ENCODE measurements at places on chromosomes 2 and 18.

DNA sequence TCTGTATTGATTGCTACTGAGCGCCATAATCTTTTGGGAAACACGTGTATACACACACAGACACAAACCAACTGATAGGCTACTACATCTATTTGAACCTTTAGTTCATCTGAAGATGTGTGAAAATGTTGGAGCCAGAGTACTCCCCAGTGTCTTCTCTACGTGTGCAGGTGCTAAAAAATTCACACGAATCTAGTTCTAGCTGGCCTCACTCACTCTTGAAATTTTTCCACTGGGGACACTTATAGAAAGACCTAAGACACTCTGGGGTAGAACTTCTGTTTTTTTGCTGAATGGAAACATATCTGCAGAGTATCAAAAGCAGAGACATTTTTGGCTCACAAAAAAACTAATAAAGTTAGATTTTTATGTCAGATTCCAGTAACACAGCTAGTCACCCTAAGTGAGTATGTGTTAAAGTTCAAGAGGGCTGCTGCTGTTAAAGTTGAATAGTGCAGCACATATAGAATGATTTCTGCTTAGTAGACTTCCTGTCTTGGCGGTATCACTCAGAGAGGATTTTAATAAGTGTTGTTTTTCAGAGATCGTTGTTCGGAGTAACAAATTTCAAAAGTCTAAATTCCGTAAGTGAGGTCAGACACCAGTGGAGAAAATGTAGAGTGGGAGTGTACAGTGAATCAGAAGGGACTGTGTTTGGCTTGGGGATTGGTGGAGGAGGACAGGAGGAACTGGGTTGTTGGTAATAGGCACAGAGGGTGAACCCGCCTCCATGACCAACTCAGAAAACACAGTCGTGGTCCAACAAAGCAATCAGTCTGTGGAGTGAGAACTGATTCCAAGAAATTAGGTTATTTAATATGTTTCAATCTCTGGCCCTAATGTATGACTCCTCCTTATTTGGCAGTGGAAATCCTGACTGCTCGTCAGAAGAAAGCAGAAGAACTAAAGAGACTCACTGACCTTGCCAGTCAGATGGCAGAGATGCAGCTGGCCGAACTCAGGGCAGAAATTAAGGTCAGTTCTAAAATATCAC is 43.1 kb downstream of the KCTD18 start:
- DNase-seq = no peak

DNA sequence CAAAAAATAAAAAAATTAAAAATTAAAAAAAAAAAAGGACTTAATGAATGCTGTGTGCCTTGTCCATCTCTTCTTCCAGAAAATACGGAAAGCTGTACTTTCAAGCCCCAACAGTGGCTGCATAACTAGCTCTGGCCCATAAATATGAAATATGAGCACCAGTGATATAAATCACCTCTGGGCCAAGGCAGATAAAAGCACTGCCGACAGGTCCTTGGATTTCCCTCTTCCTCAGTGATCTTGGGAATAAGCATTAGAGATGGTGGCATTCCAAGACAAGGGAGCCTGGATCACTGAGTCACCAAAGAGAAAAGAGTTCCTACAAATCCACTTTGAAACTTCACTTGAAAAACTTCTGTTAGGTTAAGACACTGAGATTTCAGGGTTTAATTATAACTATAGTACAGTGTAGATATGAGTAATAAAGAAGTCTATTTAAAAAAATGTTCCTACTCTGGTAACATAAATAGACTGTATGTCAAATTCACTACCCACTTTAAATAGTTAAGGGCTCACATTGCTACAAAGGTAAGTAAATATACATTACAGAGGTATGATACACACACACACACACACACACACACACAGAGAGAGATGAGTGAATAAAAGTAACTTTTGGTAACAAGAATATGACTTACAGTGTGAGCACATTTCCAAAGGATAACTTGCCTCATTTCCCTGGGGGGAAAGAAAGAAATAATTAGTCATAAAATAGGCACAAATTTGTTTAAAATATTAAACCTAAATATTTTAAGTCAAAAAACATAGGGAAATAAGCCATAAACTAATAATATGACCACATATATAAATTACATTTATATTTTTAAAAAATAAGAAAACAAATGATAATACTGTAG is 35.6 kb downstream of the PPP3R1 start:
- DNase-seq = no peak

GRCh38 chr2:43790147-43790546 is 16.3 kb downstream of the DYNC2LI1 start:
- DNase-seq = peak; percentile 41

GRCh38 chr2:26255759-26256384 is 11.1 kb downstream of the HADHB start:
- DNase-seq = no peak

DNA sequence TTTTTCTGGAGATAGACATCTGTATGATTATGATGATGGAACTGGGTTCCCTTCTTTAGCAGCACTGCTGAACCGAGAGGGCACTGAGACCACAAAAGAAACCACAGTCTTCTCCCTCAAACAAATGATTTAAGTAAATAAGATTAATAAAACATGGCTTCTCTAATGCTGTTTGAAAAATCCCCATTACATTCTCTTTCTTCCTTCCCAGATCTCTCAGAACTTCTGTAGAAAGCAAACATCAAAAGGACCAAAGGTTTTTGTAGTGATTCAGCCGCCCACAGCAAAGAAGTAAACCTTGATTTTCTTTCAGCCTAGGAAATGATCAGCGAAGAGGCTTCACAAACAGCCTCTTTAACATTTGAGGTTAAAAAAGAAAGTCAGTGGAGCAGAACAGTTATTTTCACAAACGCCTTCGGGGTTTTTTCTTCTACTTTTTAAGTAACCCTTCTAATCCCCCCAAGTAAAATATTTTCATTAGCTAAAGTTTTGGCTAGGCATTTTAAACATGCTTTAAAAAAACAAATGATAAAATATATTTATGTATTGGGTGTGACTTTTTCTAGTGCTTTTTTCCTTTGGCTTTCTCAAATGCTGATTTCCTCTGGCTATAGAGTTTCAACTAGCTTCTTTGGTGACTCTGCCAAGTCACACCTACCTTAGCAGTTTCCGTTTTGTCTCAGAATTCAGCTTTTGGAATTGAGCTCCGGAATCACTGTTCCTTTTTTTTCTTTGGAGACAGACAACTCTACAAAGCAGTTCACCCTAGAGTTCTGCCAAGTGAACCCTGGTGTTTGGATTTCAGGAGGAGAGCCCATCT is 89.6 kb downstream of the UPP2 start:
- peak; percentile 68 for DNase-seq

DNA sequence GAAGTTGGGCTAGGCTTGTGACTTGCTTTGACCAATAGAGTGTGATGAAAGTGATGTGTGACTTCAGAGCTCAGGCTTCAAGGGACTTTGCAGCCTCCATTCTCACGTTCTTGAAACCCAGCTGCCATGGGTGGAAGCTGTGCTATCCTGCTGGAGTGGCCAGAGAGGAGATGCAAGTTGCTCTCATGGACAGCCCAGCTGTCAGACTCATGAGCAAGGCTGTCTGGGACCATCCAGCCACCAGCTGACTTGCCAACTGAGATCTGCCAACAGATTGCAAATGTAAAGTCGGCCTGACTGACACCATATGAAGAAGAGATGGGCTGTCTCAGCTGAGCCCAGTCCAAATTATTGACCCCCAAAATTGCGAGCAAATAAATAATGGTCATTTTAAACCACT is 226.4 kb upstream of the CXCR4 start:
- DNase-seq = no peak

DNA sequence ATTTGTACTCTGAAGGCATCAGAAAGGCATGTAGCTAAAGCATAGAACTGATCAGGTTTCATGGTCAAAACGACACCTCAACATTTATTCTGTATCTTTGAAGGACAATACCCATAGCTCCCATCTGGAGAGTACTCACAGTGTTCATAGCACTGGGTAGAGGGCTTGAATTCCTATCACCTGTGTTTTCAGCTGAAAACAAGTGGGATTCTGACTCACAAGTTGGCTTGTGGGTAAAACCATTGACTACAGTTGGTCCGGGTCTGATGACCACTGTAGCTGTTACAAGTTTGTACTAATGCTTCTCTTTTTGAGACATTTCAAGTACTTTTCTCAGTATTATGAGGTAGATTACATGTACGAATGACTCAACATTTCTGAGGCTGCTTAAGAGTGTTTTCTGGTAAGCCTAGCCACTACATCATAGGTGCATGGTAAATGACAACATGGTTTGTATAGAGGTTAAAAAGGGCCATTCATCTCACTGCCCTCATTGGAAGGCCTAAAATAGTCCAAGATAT is 68.6 kb upstream of the PELI1 start:
- DNase-seq = peak; percentile 28

DNA sequence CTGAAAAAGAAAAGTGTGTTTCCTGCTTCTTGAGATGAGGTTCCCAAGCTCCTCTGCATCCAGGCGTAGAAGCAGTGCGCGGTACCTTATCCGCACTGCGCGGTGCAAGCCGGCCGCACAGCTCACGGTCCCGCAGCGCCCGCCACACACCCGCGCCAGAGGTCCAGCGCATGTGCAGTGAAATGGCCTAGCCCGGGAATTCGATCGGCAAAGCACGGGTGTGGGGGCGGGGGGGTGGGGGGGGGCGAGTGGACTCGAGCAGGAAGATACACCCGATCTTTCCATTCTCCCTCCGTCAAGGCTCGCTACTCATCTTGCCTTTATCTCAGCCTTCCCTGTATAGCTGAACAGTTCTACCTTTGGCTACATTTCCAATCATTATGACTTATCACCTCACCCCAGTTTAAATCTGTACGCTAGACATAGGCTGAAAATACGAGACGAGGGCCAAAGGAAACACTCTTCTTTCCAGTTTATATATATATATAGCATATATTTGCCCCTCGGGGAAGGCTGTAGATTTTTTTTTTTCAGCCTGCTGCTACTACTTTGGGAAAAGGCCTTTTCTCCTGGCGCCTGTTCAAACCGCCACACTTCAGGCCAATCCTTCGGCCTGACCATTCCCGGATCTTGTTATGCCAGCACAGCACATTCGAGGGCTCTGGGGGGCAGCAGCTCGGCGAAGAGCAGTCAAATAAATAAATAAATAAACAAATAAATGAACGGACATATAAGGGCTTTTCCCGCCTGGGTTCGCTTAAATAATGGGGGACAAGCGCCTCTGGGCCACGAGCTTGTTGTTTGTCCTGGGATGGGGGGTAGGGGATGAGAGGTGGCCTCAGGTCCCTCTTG is 10.4 kb downstream of the HOXD8 start:
- no peak for DNase-seq

DNA sequence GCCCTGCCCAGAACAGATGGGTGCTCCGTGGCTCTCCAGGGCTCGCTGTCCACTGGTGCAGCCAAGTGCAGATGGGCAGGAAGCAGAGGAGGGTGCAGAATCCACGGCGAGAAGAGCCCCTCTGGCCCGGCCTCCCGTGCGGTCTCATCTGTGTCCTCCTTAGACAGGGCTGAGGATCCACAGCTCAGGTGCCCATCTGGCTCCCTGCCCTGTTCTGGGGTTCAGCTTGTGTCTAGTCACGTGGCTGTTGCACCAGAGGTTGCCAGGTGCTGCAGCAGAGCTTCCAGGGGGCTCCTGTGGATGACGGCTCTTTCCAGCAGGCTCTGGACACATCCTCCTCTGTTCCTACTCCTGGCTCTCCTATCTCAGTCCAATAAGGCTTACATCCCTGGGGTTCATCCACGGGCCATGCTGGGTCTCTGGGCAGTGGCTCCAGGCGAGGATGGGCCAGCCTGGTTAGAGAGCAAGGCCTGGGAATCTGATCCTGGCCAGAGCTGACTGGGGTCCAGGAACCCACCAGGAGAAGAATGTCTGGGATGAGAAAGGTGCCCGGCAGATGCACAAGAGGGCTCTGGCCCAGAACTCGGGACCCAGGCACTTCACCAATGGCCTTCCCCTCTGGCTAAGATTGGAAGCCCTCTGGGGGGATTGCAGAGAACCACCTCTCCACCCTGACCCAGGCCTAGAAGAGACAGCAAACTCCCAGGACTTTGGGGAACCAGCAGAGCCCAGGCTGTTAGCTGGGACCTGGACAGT is 116.3 kb upstream of the ID2 start:
- DNase-seq = no peak

DNA sequence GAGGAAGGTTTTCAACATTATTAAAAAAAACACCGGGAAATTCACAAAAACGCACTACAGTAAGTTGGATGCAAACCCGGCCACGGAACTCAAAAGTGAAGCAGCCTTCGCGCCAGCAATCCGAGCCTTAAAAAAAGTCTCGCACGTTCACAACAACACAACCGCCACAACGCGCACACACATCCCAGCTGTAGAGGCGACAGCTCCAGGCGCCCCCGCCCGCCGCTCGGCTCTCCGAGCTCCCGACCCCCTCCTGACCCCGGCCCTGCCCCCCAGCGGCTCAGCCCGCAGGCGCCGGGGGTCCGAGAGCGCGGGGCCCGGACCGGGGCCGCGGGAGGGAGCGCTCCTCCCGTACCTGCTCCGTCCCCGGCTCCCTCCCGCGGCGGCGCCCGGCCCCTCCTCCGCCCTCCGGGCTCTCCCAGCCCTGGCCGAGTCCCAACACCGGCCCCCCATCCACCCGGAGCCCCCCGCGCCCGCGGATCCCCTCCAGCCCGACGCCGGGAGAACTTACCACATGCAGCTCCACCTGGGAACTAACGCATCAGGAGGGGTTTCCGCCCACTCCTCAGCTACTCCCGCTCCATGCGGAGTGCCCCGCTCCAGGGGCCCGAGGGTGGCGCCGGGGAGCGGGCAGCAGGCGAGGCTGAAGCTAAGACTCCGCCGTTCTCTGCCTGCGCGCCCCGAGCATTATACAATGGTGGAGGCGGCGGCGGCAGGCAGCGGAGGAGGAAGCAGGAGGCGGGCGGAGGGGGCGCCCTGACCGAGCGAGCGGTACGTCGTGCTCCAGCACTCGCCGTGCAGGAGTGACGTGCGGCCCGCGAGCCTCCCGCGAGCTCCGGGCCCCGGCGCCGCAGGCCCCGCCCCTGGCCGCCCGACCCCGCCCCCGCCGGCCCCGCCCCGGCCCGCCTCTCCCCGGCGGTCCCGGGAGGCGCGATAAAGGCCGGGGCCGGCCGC is at the start of gene SERTAD2:
SERTAD2 (minus strand) TSS at position 805 of the 954 bp plus-strand sequence. CDS start 17,042 bp downstream, outside the sequence.
- peak; percentile 94 for DNase-seq

DNA sequence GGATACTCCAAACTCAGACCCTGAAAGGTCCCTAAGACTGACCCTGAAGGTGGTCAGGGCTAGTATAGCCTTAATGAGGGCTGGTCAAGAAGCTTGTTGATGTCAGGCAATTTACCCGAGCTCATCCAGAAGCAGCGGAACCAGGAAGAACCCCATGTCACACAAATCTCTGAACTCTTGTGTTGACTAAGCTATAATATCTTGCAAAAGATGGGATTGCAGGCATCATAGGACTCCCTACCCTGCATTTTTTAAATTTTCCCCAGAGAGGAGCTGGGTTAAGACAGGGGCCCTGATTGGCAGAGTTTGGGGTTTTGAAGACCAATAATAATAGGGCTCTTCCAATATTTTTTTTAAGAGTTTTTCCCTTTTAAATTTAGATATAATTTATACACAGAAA is 2.0 kb upstream of the PLEKHB2 start:
- DNase-seq = no peak

GRCh38 chr2:112821682-112822081 is 14.9 kb downstream of the IL1B start:
- DNase-seq = no peak

Measured in adipocyte (in vitro differentiated cells).